ENCODE measurements at places on chromosomes 5 and 9.

DNA sequence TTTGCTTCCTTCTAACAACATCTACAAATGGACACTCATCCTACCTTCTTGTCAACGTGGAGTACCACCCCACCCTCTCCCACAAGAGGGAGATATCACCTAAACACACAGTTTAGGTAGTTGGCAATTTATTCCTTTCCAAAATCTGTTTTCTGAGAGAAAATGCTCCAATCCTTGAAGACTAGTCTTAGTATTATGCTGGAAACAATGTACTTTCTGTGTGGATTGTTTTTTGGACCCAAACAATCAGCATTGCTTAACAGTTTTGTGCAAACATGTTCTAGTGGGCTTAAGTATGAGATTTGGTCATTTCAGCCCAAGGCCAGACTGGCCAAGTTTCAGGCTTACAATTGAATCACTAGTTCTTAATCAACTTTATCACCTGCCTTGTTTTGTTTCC is 359.1 kb downstream of the ARHGEF28 start:
- no peak for DNase-seq

GRCh38 chr5:83540105-83540504 is 68.6 kb downstream of the VCAN start:
- no peak for DNase-seq

- DNase-seq, result no peak
Measured at GRCh38 chr9:111919875-111920274, 23.3 kb downstream of the UGCG start.

- peak; percentile 62 for DNase-seq
Measured at GRCh38 chr5:124979251-124979650, 232.8 kb upstream of the ZNF608 start.

DNA sequence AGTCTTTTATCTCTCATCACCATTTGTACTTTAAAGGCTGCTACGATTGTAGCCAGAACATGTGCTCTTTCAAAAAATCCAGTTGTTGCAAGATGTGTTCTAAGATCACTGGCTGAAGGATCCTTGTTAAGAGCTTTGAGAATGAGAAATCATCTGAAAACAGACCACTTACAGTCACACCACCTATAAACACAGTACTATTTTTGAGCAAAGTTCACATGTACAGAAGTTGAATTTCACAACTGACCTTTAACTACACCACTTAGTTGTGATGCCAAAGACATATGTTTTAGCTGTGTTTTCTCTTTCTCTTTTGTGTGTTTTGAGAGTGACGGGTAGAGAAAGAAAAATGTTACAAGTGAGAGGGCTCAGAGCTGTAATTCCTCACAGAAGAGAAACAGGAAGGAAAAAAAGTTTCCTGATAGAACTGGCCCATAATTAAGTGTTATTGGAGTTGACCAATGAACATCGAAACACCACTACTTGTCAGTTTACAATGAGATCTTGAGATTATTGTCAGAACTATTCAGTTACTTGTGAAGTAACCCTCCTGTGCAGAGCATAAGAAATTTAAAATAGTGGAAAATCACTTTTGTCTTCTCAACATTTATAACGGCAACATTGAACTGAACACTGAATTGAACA is 245.4 kb downstream of the MLLT3 start:
- DNase-seq, result no peak

DNA sequence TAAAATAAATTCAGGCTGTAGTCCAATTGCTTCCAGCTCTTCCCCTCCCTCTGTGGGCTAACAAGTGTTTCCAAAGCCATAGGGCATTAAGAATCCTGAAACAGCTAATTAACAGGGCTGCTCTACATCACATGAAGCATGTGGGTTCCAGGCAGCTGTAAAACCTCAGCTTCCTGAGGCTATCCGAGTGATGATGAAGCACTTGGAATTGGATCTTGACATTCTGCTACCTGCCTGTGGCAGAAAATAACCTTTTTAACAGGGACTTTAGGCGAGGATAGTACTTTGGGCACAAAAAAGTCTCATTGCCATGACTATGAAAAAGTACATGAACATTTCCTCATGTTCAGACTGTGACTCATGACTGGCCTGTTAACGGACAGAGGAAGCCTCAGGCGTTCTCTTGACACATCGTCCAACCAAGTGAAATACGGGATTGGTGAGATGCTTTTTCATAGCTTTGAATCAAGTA is 107.2 kb downstream of the PDE4D start:
- no peak for DNase-seq

DNA sequence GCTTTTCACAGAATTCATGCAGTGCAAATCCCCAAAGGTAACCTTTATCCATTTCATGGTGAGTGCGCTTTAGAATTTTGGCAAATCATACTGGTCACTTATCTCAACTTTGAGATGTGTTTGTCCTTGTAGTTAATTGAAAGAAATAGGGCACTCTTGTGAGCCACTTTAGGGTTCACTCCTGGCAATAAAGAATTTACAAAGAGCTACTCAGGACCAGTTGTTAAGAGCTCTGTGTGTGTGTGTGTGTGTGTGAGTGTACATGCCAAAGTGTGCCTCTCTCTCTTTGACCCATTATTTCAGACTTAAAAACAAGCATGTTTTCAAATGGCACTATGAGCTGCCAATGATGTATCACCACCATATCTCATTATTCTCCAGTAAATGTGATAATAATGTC is 21.3 kb downstream of the PCA3 start:
- no peak for DNase-seq

- no peak for DNase-seq
Measured at GRCh38 chr9:89452561-89452960, 45.4 kb downstream of the SEMA4D start.

GRCh38 chr9:126457890-126458289 is 131.3 kb downstream of the MVB12B start:
- no peak for DNase-seq

GRCh38 chr5:68215898-68216244 is 315 bp downstream of the PIK3R1 start:
- peak; percentile 64 for DNase-seq

DNA sequence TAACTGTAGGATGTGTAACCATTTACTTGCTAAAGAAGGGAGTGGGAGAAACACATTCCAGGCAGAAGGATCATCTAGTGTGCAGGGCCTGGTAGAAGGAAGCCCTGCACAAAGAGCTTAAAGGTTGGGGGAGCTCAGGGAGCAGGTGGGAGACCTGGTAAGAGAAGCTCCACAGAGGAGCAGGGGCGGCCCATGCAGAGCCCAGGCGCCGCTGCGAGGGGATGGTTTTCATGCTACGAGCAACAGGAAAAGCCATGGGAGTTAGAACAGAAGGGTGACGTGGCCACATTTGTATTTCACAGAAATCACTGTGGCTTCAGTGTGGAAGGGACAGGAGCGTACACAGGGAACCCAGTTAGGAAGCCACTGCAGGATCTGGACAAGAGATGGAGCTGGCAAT is 73.1 kb downstream of the PDE6A start:
- DNase-seq, result no peak

DNA sequence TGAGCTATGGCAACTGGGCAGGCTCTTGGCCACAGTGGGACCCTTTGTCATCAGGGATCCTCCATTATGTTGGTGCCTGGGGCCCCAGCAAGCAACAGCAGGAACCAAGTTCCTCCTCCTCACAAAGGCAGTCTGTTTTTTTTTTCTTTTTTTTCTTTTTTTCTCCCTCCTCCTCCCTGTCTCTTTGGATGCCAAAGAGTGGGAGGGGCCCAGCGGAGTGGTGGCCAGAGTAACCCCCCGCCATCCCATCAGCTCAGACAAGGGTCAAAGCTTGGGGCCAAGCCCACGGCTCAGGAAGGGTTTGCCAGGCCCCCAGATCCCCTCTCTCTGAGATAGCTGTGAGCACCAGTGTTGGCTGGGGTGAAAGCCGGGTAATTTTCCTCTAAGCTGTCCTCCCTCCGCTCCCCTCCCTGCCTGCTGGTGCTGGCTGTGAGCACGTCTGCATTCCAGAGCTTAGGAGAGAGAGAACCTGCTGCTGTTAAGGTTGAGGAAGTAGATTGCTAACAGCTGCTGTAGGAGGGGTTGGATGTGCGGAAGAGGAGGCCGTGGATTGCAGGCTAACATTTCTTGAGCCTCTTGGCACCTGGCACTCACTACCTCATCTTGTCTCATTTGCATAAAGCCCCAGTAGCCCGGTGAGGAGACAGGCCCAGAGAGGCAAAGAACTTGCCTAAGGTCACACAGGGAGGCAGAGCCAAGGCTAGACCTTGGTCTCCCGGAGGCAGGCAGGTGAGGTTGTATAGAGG is 21.2 kb downstream of the GSN start:
- DNase-seq, result no peak

DNA sequence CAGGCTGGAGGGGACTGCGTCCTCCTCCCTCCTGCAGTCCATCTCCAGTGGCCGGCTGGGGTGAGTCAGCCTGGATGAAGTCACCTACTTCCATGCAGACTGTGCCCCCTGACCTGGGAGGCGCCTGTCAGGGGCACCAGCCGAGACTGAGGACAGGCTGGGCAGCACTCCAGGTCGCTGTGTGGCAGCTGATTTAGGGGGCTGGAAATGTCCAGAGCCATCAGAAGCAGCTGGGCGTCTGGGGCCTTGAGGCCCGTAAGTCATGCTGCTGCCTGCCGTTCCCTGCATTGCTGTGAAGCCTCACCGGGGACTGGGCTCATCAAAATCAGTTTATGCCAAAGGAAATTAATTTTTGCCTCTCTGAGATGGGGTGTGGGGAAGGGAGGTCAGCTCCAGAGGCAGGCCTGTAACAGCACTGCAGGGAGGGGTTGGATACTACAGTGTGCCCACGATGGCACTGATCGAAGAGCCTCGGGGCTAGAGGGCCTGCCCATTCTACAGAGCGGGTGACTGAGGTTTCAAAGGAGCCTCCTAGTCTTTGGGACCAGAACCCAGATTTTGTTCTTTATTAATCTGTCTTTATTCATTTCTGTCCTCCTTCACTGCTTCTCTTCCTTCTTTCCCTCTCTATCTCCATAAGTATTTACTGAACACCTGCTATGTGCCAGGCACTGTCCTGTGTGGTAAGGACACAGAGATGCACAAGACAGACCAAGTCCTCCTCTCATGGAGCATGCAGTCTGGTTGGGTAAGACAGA is 70.4 kb upstream of the PSD2 start:
- DNase-seq, result no peak

DNA sequence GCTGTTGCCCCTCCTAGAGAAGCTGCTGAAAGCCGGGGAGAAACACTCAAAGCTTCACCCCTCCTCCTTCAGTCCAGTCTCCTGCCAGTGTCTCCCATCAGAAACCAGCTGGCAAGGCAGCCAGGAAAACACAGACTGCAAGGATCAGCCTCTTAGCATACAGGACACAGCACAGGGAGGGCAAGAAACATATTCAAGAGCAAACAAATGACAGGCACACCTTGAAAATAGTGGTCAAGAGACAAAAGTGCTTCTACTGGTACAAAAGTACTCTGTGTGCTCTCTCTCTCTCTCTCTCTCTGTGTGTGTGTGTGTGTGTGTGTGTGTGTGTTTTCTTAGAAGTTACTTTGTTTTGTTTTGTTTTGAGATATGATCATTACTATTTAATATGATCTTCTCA is 227.2 kb downstream of the RAB3C start:
- no peak for DNase-seq

GRCh38 chr5:141001446-141001843 is 35.2 kb downstream of the PCDHAC2 start:
- DNase-seq, result no peak

GRCh38 chr5:141734501-141735229 is 52.6 kb upstream of the ARAP3 start:
- peak; percentile 87 for DNase-seq

DNA sequence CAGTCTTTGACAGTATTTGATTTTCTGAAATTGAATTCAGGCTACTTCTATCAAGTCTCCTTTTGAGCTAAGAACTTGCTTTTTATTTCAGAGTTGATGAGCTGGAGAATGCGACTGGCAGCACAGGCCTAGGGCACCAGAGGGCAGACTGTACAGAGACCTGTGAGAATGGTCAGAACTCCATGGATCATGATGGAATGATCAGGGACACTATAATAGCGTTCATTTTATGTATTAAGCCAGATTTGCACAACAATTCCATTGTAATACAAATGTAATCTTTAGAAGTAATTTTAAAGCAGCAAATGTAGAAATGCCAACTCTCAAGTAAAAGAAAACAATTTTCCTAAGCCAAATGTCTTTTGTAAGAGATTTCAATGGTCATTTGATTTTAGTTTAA is 902.4 kb downstream of the NR2F1-AS1 start:
- DNase-seq, result peak; percentile 54

DNA sequence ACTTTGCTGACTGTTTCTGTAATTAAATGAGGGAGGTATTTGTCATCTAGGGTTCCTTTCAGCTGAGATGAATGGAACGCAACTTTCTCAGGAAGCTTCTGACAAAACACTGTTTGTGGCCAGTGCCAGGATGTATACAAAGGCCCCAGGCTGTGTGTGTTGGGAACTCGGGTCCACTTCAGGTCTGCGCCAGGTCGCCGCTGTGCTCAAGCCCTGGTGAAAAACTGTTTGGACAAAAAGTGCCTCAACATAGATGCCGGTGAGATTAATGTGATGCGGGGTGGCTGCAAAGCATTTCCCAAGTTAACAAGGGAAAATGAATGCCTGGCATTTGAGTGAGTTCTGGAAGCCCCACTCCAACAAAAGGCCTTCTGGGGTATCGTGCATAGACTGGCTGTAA is 156.4 kb downstream of the GABBR2 start:
- DNase-seq, result peak; percentile 18

GRCh38 chr9:29449306-29449705 is 1876.0 kb upstream of the C9orf72 start:
- DNase-seq, result no peak

- DNase-seq, result no peak
Measured at GRCh38 chr9:93941493-93941892, 13.7 kb downstream of the BARX1 start.

- DNase-seq, result no peak
Measured at GRCh38 chr9:16611983-16612382, 258.5 kb downstream of the BNC2 start.

All from T47D (cell line).